ENCODE measurements at places on chromosomes 2 and 18.
A peak's percentile ranks its signal among the peaks of the same experiment; 100 is the strongest.

DNA sequence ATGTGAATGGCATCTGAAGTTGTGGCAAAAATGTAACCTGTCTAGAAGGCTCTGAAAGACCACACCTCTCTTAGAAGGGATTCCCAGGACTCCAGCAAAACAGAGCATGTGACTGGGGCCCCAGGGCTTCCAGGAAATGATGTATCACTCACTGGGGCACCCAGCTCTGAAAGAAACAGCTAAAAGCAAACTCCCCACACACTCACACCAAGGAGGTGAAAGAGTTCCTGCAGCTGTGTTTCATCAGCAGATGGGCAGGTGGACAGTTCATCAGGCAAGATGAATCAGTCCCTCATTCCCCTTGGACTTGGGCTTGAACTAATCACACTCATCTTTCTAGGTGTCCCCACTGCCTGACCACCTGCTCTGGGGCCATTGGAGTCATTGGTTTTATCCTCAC, 76.2 kb downstream of the CCBE1 start:
- no peak for DNase-seq

DNA sequence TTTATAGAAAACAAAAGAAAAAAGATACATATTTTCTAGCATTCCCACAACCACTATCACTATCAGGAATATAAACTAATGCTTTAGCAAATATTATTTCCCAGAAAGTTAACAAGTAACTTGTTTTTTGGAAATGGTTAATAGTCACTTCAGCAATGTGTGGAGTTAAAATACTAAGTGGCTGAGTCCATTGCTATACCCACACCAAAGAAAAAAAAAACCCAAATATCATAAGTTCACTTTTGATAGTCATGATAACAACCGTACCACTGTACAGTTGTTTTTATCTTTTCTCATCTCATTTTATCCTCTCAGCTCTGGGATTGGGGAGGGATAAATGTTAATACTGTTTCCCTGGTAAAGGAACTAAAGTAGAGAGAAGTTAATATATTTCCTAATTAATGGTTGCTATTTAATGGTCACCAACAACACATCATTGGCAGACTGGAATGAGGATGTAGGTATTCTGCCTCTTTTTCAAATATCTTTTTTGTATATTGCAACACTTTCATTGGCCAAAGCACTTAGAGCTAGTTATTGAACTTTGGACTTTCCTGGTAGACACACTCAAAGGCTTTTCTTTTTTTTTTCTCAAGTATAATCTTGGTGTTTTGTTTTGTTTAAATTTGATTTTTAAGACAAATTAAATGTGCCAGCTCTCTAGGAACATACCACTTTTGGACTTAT, 18.4 kb upstream of the KANSL1L start:
- DNase-seq = no peak

DNA sequence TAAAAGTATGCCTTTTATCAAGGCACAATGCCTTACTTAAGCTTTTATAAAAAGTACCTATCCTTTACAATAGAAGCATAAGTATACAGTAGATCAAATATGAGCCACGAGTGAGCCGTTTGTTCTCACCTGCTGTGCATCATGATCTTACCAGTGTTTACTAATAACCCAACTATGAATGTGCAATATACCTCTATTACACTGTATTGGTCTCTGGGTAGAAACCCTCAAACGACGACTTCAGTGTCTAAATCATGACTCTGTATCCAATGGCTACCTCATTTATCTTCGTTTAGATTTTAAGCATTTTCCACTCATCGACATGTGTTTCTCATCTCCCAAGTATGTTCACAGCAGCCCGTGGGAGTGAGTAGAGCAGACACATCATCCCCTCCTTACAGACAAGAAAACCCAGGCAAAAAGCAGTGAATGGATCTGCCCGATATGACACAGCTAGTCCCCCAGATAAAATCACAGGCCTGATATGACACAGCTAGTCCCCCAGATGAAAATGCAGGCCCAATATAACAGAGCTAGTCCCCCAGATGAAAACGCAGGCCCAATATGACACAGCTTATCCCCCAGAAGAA, 279.8 kb downstream of the TNS1 start:
- DNase-seq = no peak

DNA sequence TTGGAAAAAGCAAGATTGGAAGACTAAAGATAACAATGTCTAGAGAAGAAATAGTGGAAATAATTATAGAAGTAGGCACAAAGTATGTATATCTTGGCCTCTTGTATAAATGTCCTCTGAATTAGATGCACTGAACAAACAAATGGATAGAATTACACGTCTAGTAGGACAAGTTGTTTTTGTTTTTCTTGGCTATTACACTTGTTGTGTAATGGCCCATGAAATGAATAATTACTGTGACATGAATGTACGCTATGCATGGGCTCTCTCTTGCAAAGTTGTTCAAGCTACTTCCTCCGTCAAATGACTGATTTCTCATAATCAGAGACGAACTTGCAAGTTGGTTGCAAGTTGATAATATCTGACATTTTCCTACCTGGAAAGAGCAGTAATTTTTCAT, 126.2 kb downstream of the PDE1A start:
- no peak for DNase-seq

GRCh38 chr2:200408428-200409316, 101.2 kb downstream of the KCTD18 start:
- peak; percentile 11 for DNase-seq

Data from activated CD4-positive, alpha-beta T cell treated with anti-CD3 and anti-CD28 coated beads, Interleukin-2, Interleukin-4, amounts not matched to agents 100 ng/mL and 50 ng/mL, durations not matched to agents 16 hours and 8 hours (primary cell).